ENCODE measurements at places on chromosomes 4 and X. TPM values are rescaled to one million over a fixed set of nuclear protein-coding genes. Genes with fewer than 3 reads are reported as not detected.
A peak's percentile ranks its signal among the peaks of the same experiment; 100 is the strongest.

DNA sequence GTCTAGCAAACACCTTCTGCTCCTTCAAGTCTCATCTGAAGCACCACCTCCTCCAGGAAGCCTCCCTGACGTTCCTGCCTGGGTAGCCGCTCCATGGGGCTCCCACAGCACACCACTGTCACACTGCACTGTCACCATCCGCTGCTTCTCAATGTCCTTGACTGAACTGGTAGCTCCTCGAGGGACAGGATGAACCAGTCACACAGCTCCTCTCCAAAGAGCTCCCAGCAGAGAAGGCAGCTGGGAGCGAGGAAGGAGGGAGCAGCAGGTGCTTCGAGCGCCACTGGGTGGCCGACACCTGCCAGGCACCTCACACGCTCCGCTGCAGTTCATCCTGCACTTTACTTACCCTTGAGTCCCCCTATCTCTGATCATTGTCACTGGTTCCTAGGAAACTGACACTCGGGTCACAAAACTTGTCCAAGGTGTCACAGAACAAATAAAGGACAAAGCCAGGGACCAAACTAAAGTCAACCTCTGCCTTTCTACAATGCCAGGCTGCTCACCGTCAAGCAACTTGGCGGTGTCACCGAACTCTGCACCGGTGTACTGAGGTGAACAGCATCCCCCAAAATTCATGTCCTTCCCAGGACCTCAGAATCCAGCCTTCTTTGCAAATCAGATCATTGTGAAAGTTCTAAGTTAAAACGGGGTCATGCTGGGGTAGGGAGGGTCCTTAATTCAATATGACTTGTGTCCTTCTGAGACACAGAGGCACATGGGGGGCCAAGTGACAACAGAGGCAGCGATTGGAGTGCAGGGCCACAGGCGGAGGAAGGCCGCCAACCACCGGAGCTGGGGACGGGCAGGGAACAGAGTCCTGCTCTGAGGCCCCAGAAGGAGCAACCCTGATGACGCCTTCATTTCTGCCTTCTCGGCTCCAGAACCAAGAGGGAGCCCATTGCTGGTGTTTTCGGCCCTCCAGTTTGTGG lies 5.5 kb upstream of the S100P start:
- no peak overlapping the region for H3K4me3 ChIP-seq
- no peaks in the 10 kb centered on the region for H3K36me3 ChIP-seq
- peaks cover 7% of the 10 kb centered on the region for H3K4me1 ChIP-seq
- H3K27ac ChIP-seq, result no peak overlapping the region

DNA sequence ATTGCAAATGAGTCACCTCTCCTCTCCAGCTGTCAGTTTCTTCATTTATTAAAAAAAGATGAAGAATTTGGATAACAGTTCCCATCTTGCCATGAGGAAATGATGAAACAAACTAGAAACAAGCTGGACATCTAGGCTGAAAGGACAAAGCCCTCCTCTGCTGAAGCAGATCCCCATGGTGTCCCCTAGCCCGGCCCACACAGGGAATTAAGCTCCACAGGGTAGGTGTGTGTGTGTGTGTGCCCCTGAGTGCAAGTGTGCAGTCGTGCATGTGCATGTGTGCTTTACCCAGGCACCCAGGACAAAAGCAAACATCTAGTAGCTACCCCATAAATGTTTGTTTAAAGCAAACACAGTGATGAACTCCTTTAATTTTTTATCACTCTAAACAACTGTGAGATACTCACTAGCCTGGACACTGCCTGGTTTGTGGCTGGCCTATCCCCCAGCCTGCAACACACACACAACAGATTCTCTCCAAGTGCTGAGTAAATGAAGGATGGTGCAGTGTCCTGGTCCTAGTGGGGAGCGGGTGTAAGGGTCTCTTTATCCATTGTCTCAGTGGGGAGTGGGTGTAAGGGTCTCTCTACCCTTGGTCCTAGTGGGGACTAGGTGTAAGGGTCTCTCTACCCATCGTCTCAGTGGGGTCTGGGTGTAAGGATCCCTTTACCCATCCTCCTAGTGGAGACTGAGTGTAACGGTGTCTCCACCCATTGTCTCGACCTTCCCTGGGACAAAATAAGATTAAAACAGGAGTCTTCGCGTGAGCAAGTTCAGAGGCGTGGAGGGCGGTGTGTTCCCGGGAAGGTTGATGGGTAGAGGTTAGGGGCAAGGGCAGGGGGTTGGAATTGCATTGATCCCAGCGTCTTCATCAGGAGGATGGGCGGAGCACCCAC lies 688 bp upstream of the EVC start:
- peaks cover 2% of the 10 kb centered on the region for H3K36me3 ChIP-seq
- DNase-seq, result peak; percentile 48
- no peaks in the 10 kb centered on the region for H3K27me3 ChIP-seq
- peak overlapping the region; percentile 76 for H3K4me3 ChIP-seq

DNA sequence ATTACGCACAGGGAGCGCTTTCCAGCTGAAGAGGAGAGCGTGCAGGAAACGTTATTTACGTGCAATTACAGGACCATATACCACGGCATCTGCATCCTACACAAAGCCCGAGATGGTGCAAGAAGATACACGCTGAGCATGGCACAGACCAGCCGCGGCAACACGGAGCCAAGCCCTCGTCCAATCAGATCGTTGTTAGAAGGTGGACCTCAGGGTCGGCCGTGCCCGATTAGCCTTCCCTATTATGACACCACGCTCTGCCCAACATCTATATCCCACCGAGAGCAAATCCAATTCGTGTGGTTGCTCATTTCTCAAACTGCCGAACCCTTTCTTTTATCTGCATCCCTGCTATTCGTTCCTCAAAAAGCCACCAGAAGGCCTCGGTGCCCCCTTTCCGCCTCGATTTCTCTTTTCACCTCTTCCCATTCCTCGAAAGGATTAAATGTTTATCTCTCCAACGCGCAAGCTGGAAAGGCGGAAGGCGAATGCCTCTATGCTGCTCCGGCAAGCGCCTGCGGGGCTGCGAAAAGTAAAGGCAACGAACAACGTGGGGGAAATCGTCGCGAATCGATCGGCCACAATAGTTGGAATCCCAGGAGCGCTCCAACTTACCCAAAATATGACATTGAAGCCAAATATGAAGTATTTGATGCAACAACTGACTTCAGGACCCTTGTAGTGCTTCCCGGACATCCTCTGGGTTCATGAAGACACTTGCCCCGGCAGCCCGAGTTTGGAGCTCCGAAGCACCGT lies 702 bp downstream of the TSPAN5 start:
- H3K27me3 ChIP-seq, result no peaks in the 10 kb centered on the region
- H3K36me3 ChIP-seq, result no peaks in the 10 kb centered on the region
- H3K4me3 ChIP-seq, result peak overlapping the region; percentile 82

The SMIM10L2A gene
- total RNA-seq, result 0.66 TPM

DNA sequence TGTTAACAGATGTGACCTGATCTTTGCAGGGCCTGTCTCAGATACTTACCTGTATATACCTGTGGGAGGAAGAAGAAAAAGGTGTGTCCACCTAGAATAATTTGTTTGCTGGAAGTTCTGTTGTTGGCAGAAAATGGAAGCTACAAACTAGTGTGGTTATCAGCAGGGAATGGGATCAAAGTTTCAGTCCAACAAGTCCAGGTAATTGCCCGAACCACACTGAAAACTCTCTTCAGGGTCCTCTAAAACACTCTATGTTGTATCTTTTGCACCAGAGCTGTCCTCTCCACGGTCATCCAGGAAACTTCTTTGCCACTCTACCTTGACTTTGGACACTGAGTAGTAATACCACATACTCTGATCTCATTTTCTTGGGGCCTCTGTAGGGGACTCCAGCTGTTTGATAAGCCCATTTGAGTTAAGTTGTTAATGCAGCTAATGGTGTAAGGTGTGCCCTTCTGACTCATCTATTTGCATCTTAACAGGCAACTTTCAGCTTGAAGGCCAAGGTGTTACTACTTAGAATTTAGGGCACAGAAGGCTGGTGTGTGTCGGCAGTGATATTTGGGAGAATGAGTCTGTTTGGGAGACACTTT lies 38.7 kb upstream of the GATB start:
- no peak overlapping the region for H3K4me3 ChIP-seq
- no peaks in the 10 kb centered on the region for H3K27me3 ChIP-seq
- H3K36me3 ChIP-seq, result no peaks in the 10 kb centered on the region
- no peak for DNase-seq

The TMPRSS11F gene
- not detected for total RNA-seq

DNA sequence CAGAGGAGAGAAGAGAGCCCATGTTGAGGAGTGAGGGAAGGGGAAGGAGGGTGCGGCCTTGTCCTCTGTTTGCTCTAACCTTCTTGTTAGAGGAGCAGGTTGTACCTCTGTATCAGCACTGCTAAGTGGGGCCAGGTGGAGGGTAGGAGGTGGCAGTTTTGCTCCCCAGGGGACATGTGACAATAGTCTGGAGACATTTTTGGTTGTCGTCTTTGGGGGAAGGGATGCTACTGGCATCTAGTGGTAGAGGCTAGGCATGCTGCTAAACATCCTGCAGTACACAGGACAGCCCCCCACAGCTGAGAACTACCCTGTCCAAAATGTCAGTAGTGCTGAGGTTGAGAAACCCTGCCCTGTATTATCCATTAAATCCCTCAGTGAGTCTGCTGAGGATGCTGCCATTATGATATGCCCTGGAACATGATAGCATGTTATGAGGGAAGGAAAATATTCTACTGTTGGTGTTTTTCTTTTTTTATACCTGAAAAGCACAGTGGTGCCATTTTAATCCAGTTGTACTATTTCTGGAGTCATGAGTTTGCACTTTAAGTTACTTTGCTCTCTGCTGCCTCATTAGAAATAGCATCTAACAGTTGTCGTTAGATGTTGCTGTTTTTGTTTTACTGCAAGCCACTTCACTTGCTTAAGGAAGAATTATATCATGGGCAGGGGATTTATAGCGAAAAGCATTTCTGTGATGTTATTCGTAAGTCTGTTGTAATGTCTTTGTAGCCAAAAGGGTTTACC lies 90.6 kb downstream of the LRP2BP start:
- H3K4me3 ChIP-seq, result no peak overlapping the region
- H3K4me1 ChIP-seq, result peaks cover 10% of the 10 kb centered on the region
- peaks cover 2% of the 10 kb centered on the region for H3K36me3 ChIP-seq
- H3K27me3 ChIP-seq, result no peaks in the 10 kb centered on the region
- peak; percentile 45 for DNase-seq

DNA sequence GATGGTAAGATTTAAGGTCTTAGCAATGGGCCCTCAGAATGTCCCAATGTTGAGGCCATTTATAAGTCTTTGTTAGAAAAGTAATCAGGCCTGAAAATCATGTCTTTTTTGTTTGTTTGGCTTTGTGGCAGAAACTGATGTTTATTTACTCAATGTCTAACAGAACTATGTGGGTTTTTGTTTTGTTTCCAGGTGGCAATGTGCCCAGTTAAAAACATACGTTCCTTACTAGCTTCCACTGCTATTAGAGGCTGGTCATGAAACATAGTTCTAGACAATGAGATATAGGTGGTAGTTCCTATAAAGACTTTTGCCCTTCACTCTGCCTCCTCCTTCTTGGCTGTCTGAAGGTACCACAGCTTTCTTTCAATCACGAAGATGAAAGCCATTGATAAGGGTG lies 108.8 kb downstream of the C4orf51 start:
- no peak overlapping the region for H3K27ac ChIP-seq
- H3K36me3 ChIP-seq, result no peaks in the 10 kb centered on the region
- H3K27me3 ChIP-seq, result no peaks in the 10 kb centered on the region
- H3K4me1 ChIP-seq, result no peaks in the 10 kb centered on the region
- H3K4me3 ChIP-seq, result no peak overlapping the region

- no peak overlapping the region for H3K27ac ChIP-seq
- H3K27me3 ChIP-seq, result no peaks in the 10 kb centered on the region
- peaks cover 2% of the 10 kb centered on the region for H3K4me1 ChIP-seq
- H3K4me3 ChIP-seq, result no peak overlapping the region
Measured at GRCh38 chrX:362351-362750, 24.4 kb downstream of the PPP2R3B start.

- H3K36me3 ChIP-seq, result no peaks in the 10 kb centered on the region
- no peaks in the 10 kb centered on the region for H3K27me3 ChIP-seq
- no peaks in the 10 kb centered on the region for H3K4me1 ChIP-seq
- no peak overlapping the region for H3K27ac ChIP-seq
- H3K4me3 ChIP-seq, result no peak overlapping the region
Measured at GRCh38 chr4:139972305-139972704, 181.7 kb downstream of the MAML3 start.

- no peak for DNase-seq
- no peaks in the 10 kb centered on the region for H3K27me3 ChIP-seq
- H3K27ac ChIP-seq, result no peak overlapping the region
- H3K36me3 ChIP-seq, result no peaks in the 10 kb centered on the region
- H3K4me1 ChIP-seq, result no peaks in the 10 kb centered on the region
Measured at GRCh38 chr4:48275686-48276085, 6.0 kb upstream of the TEC start.

- no peaks in the 10 kb centered on the region for H3K36me3 ChIP-seq
- H3K4me1 ChIP-seq, result no peaks in the 10 kb centered on the region
- no peak overlapping the region for H3K4me3 ChIP-seq
- no peak for DNase-seq
Measured at GRCh38 chr4:2077537-2078460, 18.7 kb downstream of the NAT8L start.

DNA sequence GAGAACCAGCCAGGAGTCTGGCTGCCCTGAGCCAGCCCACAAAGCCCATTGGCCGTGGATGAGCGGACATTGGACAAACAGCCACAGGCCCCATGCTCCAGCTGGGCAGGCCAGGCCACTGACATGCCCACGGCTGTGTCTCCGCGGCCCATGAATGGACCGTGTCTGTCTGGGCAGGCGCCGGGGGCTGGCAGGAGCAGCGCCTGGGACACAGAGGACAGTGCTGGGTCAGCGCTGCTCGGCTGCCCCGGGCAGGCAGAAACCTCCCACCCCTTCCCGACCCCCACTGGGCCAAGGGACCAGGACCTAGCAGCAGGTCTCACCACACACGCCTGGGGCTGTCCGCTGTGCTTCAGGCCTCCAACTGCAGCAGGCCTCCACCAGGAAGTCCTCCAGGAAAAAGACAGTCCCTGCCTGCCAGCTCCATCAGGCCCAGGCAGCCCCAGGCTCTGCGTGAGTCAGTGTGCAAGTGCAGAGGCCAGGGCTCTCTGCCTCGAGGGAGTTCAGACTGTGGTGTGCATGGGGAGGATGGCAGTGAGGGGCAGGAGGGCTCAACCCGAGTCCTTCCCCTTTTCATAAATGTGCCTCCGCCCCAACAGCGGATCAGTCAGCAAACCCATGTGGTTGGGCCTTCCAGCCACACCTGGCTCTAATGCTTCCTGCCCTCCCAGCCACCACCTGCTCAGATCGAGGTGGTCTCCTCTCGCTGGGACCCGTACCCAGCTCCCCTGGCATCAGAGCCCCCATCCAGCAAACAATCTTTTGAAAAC lies 17.2 kb upstream of the FGFR3 start:
- DNase-seq, result no peak
- H3K27me3 ChIP-seq, result no peaks in the 10 kb centered on the region
- no peaks in the 10 kb centered on the region for H3K4me1 ChIP-seq
- H3K4me3 ChIP-seq, result no peak overlapping the region

DNA sequence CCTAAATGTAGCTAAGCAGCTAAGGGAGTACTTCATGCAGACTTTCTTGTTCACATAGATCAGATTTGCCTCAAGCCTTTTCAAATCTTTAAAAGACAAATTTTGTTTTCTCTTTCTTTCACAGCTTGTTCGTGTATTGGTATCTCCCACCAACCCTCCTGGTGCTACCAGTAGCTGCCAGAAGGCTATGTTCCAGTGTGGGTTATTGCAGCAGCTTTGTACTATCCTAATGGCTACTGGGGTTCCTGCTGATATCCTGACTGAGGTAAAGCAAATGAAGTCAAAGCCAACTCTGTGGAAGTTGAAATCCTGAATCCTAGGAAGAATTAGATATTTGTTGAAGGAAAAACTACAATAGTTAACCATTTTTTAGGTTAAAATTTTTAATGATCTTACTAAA lies 62.6 kb downstream of the USO1 start:
- H3K4me1 ChIP-seq, result no peaks in the 10 kb centered on the region
- H3K4me3 ChIP-seq, result no peak overlapping the region
- peaks cover 7% of the 10 kb centered on the region for H3K36me3 ChIP-seq
- no peak overlapping the region for H3K27ac ChIP-seq

- no peaks in the 10 kb centered on the region for H3K4me1 ChIP-seq
- no peak overlapping the region for H3K27ac ChIP-seq
- H3K36me3 ChIP-seq, result no peaks in the 10 kb centered on the region
- no peak for DNase-seq
- no peaks in the 10 kb centered on the region for H3K27me3 ChIP-seq
Measured at GRCh38 chrX:137432609-137433008, 133.3 kb upstream of the ZIC3 start.
